ENCODE measurements at places on chromosomes 2 and 18. TPM values are rescaled to one million over a fixed set of nuclear protein-coding genes. Genes with fewer than 3 reads are reported as not detected.

- DNase-seq, result no peak
Observed at GRCh38 chr2:128361376-128362131, 42.9 kb upstream of the HS6ST1 start.

RIT2 gene
- not detected for total RNA-seq

LIMS3 gene
- not detected for total RNA-seq

GRCh38 chr18:45590036-45590886, 25.0 kb upstream of the SLC14A2 start:
- DNase-seq, result no peak

ANKRD30BL gene
- not detected for total RNA-seq

GRCh38 chr2:201904538-201905420, 98.4 kb downstream of the CDK15 start:
- DNase-seq, result no peak

PARD6G gene
- 24.3 TPM for total RNA-seq

SKOR2 gene
- total RNA-seq, result not detected

- no peak for DNase-seq
Observed at GRCh38 chr18:49431165-49431962, 29.1 kb downstream of the DYM start.

- no peak for DNase-seq
Observed at GRCh38 chr2:121283670-121284462, 1.1 kb downstream of the TFCP2L1 start.

- DNase-seq, result no peak
Observed at GRCh38 chr2:199070322-199070949, 387.3 kb downstream of the SATB2 start.

GRCh38 chr2:163198007-163198406, 359.4 kb upstream of the KCNH7 start:
- no peak for DNase-seq

DNA sequence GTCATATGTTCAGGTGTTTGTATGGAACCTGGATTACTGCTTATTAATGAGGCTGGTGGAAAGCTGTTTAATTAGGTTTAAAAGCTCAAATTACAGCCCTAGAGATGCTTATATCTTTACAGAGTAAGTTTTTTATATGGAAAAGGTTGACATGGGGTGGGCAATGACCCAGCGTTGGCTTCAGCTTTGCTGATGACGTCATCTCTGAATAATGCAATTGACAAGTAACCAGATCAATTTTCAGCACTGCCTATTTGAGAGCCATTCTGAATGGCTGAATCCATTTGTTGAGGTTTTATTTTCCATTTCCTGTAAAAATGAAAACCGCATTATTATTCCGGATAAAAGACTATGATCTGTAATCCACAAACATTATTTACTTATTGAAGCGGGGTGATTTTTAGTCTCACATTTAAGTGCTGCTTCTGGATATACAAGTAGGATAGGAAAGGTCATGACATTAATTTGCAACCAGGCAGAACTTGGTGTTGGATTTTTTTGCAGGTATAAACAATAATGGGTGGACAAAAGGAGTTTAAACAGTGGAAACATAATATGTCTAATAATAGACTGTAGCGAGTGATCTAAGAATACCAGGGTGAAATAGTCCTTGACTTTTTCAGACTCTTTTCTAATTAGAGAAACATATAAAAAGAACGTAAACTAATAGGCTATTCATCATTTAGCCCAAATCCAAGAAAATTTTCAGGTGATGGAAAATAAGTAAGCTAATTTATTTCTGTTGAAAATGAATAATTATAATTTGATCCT, 2.7 kb downstream of the PPP1R1C start:
- no peak for DNase-seq

ABHD1 gene
- not detected for total RNA-seq

- DNase-seq, result no peak
Observed at GRCh38 chr18:79519751-79520477, 124.2 kb downstream of the NFATC1 start.

DSG4 gene
- total RNA-seq, result not detected

- DNase-seq, result no peak
Observed at GRCh38 chr2:19576411-19576810, 218.0 kb upstream of the OSR1 start.

TMEFF2 gene
- total RNA-seq, result not detected

GRCh38 chr2:18402-19271, 27.7 kb downstream of the FAM110C start:
- DNase-seq, result no peak

DNA sequence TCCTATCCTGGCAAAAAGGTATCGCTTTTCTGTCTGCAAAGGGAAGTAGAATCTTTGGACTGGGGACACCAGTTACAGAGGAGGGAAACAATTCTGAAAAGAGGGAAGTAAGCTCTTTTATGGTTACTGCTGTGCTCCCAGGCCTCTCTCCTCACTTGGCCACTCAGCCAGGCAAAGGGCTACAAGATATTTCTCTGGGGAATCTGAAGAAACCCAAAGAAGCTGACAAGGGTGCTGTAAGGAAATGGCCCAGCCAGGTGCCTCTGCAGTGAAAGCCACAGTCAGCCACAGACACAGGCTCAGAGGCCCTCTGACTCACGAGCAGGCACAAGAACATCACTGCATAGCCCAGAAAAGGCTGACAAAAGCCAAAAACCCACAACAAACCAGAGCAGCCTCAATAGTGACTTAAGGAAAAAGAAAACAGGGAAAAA, 5.8 kb downstream of the HDLBP start:
- no peak for DNase-seq

- DNase-seq, result no peak
Observed at GRCh38 chr2:56202381-56203121, 18.8 kb downstream of the CCDC85A start.

DNA sequence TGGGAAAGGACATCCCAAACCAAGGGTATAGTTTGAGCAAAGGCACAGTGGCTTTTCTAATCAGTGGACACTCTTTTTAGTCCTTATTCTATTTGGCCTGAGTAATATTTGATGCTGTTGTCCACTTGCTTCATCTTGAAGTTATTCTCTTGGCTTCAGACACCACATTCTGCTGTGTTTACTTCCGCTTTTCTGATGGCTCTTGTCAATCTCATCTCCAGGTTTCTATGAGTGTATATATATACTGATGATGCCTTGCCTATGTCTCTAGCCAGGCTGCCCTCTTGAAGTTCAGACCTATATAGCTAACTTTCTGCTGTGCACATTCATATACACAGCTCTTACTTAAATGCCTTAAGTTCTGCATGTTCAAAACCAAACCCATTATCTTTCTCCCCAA, 83.1 kb downstream of the EFEMP1 start:
- no peak for DNase-seq

DNA sequence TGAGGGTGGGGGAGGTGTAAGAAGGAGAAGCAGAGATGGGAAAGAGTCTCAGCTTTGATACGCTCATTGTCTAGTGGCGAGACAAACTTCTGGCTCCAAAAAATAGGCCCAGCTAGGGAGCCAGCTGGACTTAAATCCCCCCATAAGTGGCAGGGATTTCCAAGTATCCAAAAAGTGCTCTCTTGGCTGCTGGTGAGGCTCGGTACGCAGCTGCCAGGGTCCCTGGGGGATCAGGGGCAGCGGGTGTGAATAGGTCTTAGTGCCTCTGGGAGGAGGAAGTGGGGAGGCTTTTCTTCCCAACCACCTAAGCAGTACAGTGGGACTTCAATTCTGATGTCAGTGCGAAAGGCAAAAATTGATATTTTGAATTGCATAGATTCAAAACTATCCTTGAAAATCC, 73.5 kb downstream of the ALK start:
- no peak for DNase-seq

KIAA2012 gene
- total RNA-seq, result not detected
